T47D (cell line): ENCODE measurements at places on chromosomes 12 and 14.

- no peak for DNase-seq
Measured at GRCh38 chr12:18570543-18570942, 167.3 kb downstream of the PLCZ1 start.

- no peak for DNase-seq
Measured at GRCh38 chr12:120726961-120727360, 1.3 kb downstream of the ACADS start.

DNA sequence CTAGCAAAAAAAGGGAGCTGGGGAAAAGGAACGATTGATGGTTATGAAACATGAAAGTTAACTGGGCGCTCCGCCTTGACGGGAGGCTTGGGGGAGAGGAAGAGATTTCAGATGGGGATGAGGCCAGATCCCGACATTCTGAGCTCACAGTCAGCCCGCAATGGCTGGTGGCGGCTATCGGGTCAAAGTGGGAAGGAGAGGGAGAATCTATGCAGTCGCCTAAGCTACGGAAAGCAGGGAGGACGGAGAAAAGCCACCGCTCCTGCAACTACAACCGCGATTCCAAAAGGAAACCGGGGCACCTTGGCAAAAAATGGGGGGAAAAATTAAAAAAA, 502 bp downstream of the MPHOSPH9 start:
- no peak for DNase-seq

DNA sequence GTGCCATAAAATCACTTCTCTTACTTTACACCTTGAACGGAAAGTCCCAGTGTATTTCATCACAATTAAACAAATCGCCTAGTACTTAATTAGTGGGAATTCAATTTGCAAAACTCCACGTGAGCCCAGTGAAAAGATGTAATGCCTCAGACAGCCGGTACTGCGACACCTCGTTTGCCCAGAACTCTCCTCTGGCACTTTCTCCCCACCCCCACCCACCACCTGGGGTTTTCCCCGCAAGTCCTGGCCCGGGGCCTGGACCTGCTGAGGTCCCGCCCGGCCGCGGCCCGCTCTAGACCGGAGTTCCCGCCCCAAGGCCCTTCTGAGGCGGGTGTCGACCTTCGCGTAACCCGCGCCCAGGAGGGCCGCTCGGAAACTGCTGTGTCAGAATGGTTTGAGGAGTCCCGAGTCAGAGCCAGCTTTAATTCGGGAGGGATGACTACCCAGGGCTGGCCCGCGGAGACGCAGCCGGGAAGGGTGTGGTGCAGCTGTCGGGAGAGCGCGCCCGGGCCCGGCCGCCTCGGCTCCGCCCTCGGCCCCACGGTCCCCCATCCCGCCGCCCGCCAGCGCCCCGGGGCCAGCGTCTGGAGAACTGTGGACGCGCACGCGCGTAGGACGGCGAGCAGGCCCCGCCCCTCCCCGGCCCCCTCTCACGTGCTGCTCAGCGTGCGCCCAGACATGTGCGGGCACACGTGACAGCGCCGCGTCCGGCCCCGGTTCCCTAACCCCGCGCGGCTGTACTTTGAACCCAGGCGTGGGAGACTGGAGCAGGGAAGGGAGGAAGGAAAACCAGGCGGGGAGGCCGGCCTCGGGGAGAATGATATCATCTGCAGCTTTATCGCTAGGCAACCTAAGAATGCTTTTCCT, 10.8 kb downstream of the BHLHE41 start:
- peak; percentile 87 for DNase-seq

DNA sequence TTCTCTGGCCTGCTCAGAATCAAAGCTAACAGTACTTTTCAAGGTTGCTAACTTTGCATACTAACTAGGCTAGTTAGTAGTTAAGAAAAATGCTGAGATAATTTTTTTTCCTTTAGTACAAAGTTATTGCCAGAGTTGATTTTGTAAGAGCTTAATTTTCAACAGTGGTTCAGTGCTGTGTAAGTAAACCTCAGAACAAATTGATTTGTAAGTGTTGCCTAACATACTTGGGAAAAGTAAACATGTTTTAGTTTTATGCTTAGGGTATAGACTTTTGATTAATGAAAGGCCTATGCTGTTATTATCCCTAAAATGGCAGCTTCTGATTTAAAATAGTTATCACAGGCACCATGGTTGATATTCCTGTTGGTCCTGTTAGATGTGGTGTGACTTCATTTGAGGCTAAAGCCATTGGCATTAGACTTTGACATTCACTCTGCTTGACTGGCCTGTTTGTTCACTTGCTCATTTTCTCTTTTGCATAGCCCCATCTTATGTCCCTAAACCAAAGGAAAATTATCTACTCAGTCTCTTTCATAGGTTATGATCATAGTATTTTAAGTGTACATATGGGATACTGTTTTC, 5.2 kb downstream of the CMAS start:
- peak; percentile 61 for DNase-seq

GRCh38 chr12:123449856-123450255, 8.1 kb upstream of the SNRNP35 start:
- no peak for DNase-seq

DNA sequence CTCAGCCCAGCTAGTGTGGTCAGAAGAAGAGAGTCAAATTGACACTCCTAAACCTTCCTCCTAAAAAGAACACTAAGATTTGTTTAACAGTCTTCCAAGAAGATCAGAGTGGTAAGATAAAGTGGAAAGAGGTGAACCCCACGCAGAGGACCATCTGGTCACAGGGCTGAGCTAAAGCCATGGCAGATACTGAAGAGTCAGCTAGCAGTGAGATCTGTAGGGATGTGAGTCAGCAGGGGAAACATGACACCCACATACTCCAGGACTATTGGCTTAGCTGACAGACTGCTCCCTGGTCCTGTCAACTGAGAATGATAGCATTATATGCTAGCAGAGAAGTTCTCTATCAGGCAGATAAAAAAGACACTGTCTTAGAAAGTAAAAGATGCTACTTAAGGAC, 269.4 kb upstream of the ALG10 start:
- no peak for DNase-seq

- DNase-seq = no peak
Measured at GRCh38 chr12:80325167-80325959, 118.7 kb upstream of the PTPRQ start.

DNA sequence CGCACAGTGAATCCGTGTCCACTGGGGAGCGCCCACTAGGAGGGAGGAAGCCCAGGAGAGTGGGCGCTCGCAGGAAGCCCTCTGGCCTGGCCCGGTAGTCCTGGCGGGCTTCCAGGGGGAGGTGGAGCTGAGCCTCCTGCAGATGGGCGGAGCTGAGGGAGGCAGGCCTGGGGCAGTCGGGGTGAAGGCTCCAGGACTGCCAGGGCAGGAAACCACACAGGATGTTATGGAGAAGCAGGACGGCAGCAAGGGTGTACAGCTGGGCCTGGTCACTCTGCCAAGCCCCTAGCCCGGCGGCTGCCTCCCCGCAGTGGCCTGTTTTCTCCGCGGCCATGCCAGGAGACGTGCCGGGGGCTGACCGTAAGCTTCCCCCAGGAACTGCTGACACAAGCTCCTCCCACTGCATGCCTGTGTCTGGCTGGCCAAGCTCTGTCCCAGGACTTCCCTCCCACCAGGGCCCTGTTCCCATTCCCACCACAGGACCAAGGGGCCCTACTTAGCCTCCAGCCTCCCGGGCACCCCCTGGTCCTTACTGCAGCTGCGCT, 143.4 kb upstream of the C14orf180 start:
- no peak for DNase-seq

DNA sequence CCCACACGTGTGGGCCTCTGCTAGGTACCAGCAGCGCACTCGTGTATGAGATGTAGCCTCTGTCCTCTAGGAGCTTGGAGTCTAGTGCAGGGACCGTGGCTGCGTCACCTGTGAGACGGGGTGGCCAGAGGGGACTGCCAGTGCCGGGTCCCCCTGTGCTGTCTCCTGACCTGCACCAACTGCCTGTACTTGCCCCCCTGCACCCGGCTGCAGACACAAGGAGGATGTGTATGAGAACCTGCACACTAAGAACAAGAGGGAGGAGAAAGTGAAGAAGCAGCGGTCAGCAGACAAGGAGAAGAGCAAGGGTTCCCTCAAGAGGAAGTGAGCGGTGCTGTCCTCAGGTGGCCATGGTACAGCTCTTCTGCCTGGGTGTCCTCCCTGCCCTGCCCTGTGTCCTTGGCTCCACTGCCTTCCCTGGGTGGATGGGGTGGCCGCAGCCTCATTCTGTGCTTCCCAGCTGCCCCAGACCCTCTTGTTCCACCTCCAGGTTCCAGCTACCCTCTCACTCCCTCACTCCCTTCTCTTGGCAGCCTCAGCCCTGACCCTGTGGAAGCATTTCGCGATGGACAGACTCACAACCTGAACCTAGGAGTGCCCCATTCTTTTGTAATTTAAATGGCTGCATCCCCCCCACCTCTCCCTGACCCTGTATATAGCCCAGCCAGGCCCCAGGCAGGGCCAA, 9.6 kb downstream of the PTPN6 start:
- no peak for DNase-seq

- DNase-seq = peak; percentile 9
Measured at GRCh38 chr12:85872497-85873091, 1.5 kb upstream of the NTS start.

GRCh38 chr14:98946940-98947339, 325.1 kb downstream of the BCL11B start:
- DNase-seq = no peak

GRCh38 chr14:22084393-22085281, 411.0 kb upstream of the OR4E1 start:
- peak; percentile 59 for DNase-seq

DNA sequence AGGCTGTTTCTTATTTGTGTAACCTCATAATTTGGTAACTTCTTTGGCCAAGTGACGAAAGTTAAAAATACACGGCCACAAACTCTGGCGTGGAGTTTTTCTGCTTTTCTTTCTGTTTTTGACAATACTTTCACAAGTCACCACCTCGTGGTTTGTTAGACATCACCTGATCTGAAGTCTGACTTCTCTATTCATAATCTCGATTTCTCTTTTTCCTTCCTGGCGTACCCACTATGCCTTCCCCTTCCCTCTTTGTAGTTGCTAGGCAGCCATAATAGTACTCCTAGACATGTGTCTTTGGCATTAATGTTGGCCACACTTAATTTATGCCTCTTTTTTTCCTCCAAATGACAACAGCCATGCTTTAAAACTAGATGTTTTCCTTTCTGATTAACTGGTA, 97.6 kb downstream of the POLR3B start:
- DNase-seq = no peak

GRCh38 chr14:95951359-95951758, 74.7 kb downstream of the TUNAR start:
- no peak for DNase-seq

DNA sequence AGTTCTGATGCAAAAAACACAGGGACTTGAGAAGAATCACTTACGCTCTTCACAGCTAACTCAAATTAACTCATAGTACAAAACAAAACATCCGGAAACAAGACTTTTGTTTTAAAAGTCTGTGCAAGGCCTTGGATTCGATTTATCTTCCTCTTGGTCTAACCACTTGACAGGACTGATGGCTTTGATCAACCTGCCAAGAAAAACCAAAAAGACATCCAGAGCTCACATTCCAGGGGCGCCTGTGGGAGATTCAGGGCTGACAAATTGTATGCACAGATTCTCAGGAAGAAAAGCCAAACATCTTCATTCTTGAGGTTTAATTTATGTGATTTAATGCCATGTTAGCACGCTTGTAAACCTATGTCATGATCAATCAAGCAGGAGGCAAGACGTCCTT, 129.1 kb upstream of the TMCC3 start:
- DNase-seq = peak; percentile 30

GRCh38 chr14:77116172-77116817, 18.2 kb downstream of the CIPC start:
- no peak for DNase-seq

GRCh38 chr14:74737753-74738325, 24.9 kb downstream of the FCF1 start:
- DNase-seq = no peak

DNA sequence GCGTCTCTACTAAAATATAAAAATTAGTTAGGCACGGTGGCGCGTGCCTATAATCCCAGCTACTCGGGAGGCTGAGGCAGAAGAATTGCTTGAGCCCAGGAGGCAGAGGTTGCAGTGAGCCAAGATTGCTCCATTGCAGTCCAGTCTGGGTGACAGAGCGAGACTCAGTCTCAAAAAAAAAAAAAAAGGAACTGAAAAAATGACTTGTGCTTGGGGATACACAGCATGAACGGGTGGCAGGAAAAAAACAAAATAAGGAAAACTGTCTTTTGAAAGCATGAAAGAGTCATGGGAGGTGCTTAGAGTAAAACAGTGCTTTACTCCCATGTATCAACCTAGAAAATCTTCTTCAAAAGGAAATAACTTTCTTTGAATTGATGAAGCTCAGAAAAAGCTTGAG, 80.8 kb downstream of the TMTC1 start:
- no peak for DNase-seq

DNA sequence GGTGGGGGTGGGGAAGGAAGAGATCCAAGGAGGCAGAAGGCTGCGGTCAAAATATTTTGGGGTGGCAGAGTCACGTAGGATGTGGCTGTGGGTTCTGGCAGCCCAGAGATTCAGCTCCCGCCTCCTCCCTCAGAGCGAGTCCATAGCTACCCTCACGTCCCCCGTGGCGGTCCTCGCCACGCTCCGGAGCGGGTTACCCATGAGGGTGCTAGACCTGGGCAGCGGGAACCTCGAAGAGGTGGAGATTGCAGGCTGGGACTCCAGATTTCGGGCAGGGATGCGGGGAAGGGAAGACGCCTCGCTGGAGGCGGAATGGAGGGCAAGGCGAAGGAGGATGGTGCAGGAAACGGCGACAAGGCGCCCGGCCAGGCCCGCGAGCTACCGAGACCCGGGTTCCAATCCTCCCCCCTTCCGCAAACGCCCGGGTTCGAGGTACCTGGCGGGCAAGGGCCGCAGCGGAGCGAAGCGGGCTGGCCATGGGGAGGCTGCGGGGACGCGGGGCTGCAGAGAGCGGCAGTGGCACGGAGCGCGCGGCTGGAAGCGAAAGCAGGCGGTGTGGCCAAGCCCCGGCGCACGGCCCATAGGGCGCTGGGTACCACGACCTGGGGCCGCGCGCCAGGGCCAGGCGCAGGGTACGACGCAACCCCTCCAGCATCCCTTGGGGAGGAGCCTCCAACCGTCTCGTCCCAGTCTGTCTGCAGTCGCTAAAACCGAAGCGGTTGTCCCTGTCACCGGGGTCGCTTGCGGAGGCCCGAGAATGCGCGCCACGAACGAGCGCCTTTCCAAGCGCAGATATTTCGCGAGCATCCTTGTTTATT, 46.2 kb downstream of the BCAT1 start:
- no peak for DNase-seq

GRCh38 chr12:78732481-78732880, 132.1 kb upstream of the SYT1 start:
- no peak for DNase-seq

GRCh38 chr12:132788375-132789098, 26.9 kb upstream of the ANKLE2 start:
- no peak for DNase-seq

- no peak for DNase-seq
Measured at GRCh38 chr12:3999904-4000303, 126.7 kb upstream of the PARP11 start.

- DNase-seq = peak; percentile 18
Measured at GRCh38 chr12:28209782-28210181, 19.5 kb downstream of the CCDC91 start.

GRCh38 chr14:94970941-94971730, 186.2 kb downstream of the DICER1 start:
- DNase-seq = no peak
